ENCODE measurements at places on chromosomes 3 and 15.

DNA sequence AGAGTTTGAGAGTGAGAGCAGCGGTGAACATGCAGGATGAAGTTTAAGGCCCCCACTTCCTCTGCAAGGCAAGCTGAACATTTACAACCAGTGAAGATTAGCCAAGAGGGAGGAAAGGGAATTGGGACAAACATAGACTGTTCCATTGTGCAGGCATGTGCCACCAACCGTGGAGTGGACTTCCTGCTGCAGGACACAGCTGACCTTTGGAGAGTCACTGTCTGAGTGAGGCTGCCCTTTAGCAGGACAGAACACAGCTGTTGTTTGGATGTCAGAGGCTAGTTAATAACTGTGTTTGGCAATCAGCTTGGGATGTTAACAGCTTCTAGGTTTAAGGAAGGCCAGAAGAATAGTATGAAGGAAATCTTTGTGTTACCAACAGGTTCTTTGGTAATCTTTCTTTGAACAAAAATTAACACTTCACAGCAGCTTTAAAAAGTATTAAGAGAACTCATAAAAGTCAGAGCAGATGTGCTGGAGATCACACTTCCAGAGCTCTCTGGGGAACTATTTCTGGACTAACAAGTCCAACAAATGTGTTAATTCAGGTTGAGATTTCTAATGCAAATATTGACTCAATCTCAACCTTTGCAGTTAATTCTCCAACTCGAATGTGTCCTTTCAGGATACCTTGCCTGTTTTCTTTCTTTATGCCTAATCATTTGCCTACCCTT is 31.4 kb downstream of the CTDSPL start:
- DNase-seq: peak; percentile 43

- DNase-seq: no peak
Observed at GRCh38 chr3:13828501-13829265, 51.2 kb downstream of the WNT7A start.

GRCh38 chr3:49966233-49966942 is 26.4 kb downstream of the RBM6 start:
- DNase-seq: no peak

- no peak for DNase-seq
Observed at GRCh38 chr15:89827829-89828228, 13.2 kb upstream of the ANPEP start.

- no peak for DNase-seq
Observed at GRCh38 chr3:149243540-149243939, 21.9 kb upstream of the CP start.

- DNase-seq: no peak
Observed at GRCh38 chr15:52008698-52009434, 10.2 kb upstream of the MAPK6 start.

DNA sequence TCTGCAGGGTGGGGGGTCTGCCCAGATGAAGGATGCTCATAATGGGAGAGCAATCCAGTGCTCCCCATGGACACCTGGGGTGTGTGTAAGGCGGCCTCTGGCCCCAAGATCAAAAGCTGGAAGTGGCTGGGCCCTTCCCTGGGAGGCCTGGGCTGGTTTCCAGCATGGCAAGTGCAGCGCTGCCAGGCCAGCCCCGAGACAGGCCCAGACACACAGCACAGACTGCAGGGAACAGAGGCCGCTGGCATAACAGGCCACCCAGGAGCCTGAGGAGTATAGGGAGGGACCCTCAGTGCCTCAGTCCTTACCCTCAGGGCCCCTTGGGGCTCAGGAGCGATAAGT is 10.0 kb downstream of the ITPKA start:
- DNase-seq: no peak

GRCh38 chr3:99911433-99911832 is 93.8 kb downstream of the CMSS1 start:
- no peak for DNase-seq

DNA sequence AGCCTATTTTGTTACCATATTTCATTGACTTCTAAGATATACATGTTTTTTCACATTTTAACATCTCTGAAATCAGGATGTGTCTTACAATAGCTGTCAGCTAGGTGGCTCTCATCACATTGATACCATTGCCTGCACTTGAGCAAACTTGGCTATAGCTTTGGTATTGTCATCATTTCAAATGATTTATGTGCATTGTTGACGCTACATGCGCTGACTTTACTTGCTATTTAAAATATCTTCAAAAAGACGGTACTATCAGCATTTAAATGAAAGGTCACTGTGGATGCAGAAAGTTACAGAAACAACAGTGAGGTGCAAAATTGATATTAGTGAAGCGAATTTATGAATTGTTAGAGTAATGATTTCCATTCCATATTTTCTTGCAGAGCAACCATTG is 54.0 kb upstream of the ABHD2 start:
- DNase-seq: no peak

DNA sequence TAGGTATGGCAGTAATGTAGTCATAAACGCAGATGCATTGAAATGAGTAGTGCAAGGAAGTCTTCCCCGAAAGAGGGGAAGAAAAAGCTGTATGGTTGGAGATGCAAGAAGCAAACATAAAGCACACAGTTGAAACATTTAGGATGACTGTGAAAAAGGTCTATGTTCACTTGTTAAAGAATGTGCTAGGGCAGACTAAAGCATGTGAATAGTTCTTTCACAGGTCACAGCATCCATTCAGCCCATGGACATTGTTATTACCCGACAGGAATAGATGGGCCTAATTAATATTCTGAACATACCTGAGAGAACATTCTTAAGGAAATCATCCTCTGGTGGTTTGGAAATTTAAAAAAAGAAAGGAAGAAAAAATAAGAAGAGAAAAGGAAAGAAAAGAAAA is 595.2 kb downstream of the ZIC1 start:
- no peak for DNase-seq

- no peak for DNase-seq
Observed at GRCh38 chr3:153169793-153170383, 7.9 kb downstream of the RAP2B start.

GRCh38 chr3:72961752-72962151 is 34.9 kb upstream of the PPP4R2 start:
- DNase-seq: no peak

GRCh38 chr15:89998141-89998661 is 2.9 kb upstream of the ZNF710 start:
- DNase-seq: no peak

GRCh38 chr3:139797724-139798343 is 120.1 kb upstream of the NMNAT3 start:
- peak; percentile 84 for DNase-seq

GRCh38 chr15:31399544-31400171 is 73.0 kb downstream of the KLF13 start:
- no peak for DNase-seq

GRCh38 chr3:70989174-70989573 is 594.4 kb downstream of the FOXP1 start:
- no peak for DNase-seq

- DNase-seq: no peak
Observed at GRCh38 chr3:130389743-130390478, 44.4 kb downstream of the COL6A5 start.

- no peak for DNase-seq
Observed at GRCh38 chr15:61511756-61512155, 282.7 kb upstream of the RORA start.

DNA sequence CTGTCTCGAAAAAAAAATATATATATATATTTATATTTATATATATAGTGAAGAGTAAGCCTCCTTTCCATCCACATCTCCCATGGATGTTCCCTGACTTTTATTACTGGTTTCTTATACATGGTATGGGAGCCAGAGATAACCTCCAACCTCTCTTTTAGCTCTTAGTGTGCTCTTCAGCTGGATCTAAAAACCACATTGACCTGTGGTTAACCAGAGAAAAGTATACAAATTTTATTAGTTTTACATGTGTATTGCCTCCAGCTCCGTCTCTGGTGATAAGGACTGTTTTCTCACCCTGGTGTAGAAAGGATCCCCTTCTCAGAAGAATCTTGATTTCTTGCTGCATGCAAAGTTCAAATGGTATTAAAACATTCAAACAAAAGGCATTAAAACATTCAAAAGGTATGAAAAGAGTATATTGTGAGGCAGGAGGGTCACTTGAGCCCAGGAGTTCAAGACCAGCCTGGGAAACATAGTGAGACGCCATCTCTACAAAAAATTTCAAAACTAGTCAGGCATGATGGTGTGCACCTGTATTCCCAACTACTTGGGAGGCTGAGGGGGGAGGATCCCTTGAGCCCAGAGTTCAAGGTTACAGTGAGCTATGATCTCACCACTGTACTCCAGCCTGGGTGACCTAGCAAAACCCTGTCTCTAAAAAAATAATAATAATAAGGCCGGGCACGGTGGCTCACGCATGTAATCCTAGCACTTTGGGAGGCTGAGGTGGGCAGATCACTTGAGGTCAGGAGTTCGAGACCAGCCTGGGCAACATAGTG is 13.5 kb upstream of the TTBK2 start:
- DNase-seq: no peak

DNA sequence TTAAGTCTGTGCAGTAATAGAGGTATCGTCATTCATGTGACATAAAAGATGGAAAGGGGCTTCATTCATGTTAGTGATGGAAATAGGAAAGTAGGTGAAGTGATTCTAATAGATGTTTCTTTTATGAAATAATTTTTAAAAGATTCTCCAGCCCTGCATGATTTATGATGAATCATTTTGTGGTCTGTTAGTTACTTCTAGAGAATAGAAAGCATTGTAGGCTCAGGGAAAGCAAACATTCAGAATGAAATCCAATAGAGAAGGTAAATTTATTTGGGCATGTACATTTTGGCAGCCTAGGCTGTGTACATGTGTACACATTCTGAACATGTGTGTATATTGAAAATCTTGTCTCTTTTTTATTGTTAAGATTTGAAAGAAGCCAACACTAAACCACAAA is 23.1 kb downstream of the PPARG start:
- DNase-seq: no peak

- no peak for DNase-seq
Observed at GRCh38 chr3:176896640-176897039, 300.6 kb downstream of the TBL1XR1 start.

GRCh38 chr15:82113106-82113715 is 67.4 kb upstream of the MEX3B start:
- DNase-seq: no peak

- DNase-seq: no peak
Observed at GRCh38 chr3:122410111-122410510, 5.8 kb downstream of the WDR5B start.

DNA sequence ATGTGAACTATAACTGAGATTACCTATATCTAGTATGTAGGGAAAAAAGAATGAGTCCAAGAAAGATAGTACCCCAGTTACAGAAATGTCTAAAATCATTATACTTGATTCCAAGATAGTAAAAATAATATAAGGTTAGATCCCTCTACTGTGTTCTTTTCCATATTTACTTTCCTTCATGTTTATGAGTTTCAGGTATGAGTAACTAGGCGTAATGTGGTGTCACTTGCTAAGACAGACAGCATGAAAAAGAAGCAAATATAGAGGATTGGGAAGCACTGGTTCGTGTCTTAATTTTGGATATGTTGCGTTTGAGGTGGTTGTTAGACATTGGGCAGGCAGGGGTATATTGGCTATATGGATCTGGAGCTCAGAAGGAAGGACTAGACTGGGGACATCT is 168.1 kb upstream of the PFN2 start:
- DNase-seq: no peak

DNA sequence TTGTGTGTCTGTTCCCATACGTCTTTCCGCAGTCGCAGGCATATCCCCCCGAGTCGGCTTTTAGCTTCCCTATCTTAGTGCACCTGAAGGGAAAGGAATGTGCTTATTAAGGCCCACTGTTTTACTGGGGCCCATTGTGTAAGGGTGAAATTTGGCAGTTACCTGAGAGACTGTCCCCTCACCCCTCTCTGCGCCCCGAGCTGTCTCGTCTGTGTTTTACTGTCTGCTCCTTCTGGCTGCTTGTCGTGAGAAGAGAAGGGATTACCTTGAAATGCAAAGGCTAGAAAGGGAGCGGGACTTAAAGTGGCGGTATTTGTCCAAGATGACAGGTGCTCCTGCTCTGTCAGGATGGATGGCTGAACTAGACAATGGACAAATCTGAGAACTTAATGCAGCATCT is 233.0 kb upstream of the POU1F1 start:
- DNase-seq: no peak

- no peak for DNase-seq
Observed at GRCh38 chr3:48546203-48546829, 10.3 kb downstream of the PFKFB4 start.

DNA sequence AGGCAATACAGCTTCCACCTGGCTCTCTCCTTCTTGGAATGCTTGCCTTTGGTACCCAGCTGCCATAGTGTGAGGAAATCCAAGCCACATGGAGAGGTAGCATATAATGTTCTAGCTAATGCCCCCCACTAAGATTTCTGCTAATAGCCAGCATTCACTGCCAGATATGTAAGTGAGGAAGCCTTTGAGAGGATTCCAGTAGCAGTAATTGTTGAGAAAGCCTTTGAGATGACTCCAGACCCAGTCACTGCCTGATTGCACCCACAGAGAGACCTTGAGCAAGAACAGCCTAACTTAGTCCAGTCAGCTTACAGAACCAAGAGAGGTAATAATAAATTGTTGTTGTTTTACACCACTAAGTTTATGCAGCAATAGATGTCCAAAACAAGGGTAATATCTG is 63.1 kb downstream of the STRIT1 start:
- no peak for DNase-seq

DNA sequence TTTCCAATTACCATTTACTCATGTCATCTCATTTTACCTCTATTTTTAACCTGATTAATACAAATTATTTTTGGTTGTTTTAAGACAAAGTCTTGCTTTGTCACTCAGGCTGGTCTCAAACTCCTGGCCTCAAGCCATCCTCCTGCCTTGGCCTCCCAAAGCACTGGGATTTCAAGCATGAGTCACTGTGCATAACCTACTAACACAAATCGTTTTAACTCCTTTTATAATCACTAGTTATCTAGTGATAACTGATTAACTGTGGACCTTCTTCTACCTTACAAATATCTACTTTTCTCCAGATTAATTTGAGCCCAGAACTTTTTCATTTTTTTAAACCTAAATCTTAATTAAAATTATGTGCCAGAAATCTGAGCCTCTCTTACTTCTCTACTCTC is 4.6 kb downstream of the ATP13A3 start:
- DNase-seq: no peak

- no peak for DNase-seq
Observed at GRCh38 chr3:100637197-100637631, 27.8 kb downstream of the ADGRG7 start.

GRCh38 chr3:188071636-188072035 is 82.3 kb upstream of the LPP start:
- no peak for DNase-seq

DNA sequence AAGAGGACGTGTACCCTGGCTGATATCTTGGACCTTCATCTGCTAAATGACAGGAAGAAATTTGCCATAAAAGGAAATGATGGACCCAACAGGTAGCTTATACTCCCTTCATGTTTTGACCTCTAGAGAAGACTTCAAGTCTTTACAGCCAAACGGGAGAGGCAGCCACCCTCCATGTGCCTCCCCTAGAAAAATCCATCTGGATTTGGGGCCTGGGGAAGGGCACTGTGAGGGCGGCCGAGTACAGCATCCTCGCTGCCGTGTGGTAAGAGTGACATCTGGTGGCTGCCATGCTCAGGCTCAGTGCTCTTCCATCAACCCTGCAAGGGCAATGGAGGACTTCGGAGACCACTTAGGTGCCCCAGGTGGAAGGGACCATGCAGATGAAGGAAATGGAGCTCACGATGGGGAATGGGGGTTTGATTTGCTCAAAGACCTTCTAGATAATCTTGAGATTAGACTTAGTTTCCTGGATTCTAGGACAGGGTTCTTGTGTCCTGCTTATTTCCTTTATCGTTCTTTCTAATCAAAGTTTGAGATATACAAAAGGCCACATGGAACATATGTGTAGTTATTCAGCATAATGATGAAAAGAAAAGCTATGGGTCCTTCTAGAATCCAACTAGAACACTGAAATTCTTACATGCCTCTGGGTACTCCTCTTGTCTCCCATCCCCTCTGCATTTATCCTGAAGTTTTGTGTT is 44.4 kb downstream of the AQP9 start:
- peak; percentile 69 for DNase-seq
